Nephron progenitor cell (in vitro differentiated cells): ENCODE measurements at places on chromosomes 7 and 10.

DNA sequence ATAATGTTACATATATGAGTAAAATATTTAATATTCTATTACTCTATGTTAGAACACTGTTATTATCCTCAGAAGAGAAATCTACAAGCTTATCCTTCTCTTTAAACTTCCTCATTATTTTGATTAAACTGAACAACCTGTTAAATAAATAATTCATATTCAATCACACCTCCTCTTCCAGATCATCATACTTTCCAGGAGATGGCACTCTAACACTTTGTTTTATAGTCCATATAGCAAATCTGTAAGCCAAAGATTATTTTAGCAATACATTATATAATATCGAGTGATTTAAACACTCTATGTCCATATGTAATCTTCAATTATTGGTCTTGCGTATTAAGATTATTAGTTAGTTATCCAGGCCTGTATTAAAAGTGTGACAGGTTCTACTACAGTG is 694.1 kb downstream of the ANKRD7 start:
- no peak for DNase-seq
- no peak overlapping the region for H3K27ac ChIP-seq
- H3K4me3 ChIP-seq, result no peak overlapping the region
- H3K27me3 ChIP-seq, result peaks cover 3% of the 10 kb centered on the region

- H3K27me3 ChIP-seq, result no peaks in the 10 kb centered on the region
- no peak overlapping the region for H3K4me3 ChIP-seq
- H3K36me3 ChIP-seq, result no peaks in the 10 kb centered on the region
- DNase-seq, result no peak
- peak overlapping the region; percentile 11 for H3K27ac ChIP-seq
Measured at GRCh38 chr10:19572056-19572455, 244.2 kb upstream of the PLXDC2 start.

DNA sequence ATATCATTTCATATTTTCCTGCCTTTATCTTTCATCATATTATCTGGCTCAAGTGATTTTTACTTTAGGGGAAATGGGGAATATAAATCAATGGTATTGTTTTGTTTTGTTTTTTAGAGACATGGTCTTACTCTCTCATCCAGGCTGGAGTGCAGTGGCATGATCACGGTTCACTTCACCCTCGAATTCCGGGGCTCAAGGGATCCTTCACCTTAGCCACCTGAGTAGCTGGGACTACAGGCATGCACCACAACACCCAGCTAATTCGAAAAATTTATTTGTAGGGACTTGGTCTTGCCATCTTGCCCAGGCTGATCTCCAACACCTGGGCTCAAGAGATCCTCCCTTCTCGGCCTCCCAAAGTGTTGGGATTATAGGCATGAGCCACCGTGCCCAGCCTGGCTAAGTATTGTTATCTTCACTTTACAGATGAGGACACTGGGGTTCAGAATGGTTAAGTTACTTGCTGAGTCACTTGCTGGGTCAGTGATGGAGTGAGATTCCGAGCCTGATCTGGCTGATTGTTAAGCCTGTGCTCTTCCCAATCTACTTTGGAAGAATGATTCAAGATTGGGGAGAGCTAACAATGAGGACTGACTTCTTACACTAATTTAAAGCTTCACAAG is 3.7 kb upstream of the SLC16A9 start:
- DNase-seq, result no peak
- no peak overlapping the region for H3K4me3 ChIP-seq
- H3K36me3 ChIP-seq, result no peaks in the 10 kb centered on the region
- H3K4me1 ChIP-seq, result peaks cover under 1% of the 10 kb centered on the region
- H3K27ac ChIP-seq, result no peak overlapping the region

DNA sequence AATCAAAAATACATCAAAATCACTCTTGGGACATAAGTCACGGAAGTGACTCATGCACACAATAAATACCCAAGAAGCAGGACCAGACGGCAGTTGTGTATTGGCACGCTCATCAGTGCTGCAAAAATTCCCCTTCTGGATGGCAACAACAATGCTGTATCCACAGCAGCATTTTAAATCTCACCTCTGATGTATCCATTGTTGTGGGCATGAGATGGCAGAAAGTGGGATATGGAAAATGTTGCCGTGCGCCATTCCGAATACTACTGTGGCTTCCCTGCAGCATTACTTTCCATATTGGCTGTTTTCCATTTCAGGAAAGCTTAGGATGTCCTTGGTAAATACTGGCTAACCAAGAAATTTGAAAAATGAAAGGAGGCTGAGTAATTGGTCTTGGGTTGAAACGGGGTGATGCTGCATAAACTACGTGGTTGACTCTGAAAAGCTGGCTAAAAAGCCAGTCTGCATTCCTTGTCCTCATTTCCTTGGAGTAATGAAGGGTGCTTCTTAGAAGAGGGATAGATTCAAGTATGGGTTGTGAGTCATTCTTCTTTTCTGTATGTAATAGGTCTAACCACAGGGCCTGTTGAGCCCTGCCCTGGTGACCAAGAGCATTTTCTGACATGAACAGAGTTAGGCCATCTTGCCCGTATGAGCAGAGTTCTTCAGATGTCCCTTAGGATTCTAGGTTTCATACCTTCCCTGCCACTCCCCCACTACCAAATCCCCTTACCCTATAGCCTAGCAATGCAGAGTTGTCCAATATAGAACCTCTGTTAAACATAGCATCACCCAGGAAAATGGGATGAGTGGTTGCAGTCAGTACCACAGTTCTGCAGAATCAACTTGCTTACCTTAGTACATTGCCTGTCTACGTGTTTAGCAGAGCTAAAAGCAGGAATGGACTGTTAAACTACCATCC is 36.3 kb upstream of the TOMM7 start:
- H3K36me3 ChIP-seq, result peaks cover 46% of the 10 kb centered on the region
- H3K4me1 ChIP-seq, result peaks cover 19% of the 10 kb centered on the region
- no peak overlapping the region for H3K4me3 ChIP-seq
- no peak for DNase-seq

- peak overlapping the region; percentile 56 for H3K4me3 ChIP-seq
- H3K27me3 ChIP-seq, result peaks cover 85% of the 10 kb centered on the region
- peaks cover 10% of the 10 kb centered on the region for H3K36me3 ChIP-seq
- peak; percentile 85 for DNase-seq
- peaks cover 76% of the 10 kb centered on the region for H3K4me1 ChIP-seq
Measured at GRCh38 chr7:101164071-101164840, 1.1 kb downstream of the VGF start.

- DNase-seq, result no peak
- H3K27me3 ChIP-seq, result peaks cover 9% of the 10 kb centered on the region
- no peak overlapping the region for H3K4me3 ChIP-seq
- H3K4me1 ChIP-seq, result peaks cover 36% of the 10 kb centered on the region
- peak overlapping the region; percentile 26 for H3K27ac ChIP-seq
Measured at GRCh38 chr10:48500771-48501170, 104.1 kb downstream of the ARHGAP22 start.

GRCh38 chr7:71766016-71766415 is 634.1 kb downstream of the GALNT17 start:
- no peaks in the 10 kb centered on the region for H3K36me3 ChIP-seq
- H3K4me3 ChIP-seq, result no peak overlapping the region
- peaks cover 12% of the 10 kb centered on the region for H3K27me3 ChIP-seq
- no peak for DNase-seq
- no peaks in the 10 kb centered on the region for H3K4me1 ChIP-seq

DNA sequence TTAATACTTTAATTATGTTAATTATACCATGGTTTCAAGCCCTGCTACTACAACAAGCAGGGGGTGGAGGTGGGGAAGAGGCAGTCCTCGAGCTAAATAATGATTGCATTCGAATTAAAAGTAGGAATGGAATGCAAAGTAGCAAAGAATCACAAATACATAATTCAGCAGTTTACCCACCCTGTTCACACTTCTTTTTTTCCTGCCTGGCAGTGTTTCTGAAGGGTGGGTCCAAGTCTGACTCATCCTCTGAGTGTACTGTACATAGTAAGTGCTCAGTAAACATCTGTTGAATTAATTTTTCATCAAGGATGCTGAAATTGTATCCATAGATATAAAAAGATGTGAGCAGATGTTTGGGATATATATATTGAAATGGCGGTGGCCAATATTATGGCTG is 778.8 kb downstream of the LRMDA start:
- no peaks in the 10 kb centered on the region for H3K27me3 ChIP-seq
- H3K36me3 ChIP-seq, result no peaks in the 10 kb centered on the region
- no peak overlapping the region for H3K27ac ChIP-seq
- no peak overlapping the region for H3K4me3 ChIP-seq
- H3K4me1 ChIP-seq, result peaks cover 18% of the 10 kb centered on the region
- no peak for DNase-seq

DNA sequence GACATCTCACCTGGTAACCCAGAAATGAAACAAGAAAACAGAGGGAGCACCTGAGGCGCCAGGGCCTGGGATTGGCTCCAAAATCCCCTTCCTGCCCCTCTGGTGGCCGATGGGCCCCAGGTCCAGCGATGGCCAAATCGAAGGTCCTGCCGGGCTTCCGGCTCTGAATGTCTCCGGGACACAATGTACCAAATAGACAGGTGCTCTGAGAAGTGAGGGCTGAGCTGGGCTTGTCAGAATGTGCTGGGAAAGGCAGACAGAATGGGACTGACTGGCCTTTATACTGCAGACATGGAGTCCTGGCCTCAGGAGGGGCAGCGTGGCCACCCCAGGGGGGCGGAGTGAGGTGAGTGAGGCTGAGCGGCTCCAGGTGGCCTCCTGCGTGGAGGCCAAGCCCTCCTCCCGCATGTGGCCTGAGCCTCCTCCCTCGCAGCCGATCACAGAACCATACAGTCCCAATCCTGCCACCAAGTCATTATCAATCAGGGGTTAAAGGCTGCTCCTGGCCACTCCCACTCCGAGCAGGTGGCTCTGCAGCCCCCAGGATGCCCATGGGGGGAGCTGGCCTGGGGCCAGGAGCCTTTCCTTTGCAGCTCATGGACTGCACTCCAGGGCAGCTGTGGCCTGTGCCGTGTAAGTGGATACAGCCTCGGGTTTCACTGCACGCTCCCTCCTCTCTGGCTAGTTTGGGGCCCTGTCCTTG is 185.5 kb downstream of the ADARB2 start:
- H3K4me3 ChIP-seq, result no peak overlapping the region
- DNase-seq, result no peak
- no peak overlapping the region for H3K27ac ChIP-seq
- no peaks in the 10 kb centered on the region for H3K36me3 ChIP-seq

DNA sequence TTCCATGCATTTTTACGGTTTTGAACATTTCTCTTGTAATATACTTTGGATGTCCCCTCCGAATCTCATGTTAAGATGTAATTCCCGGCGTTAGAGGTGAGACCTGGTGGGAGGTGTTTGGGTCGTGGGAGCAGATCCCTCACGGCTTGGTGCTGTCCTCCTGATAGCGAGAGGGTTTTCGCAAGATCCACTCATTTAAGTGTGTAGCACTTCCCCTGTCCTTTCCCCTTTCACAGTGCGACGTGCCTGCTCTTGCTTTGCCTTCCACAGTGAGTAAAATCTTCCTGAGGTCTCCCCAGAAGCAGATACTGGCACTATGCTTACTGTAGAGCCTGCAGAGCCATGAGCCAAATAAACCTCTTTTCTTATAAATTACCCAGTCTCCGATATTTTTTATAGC is 6.6 kb downstream of the GPR141 start:
- peaks cover 15% of the 10 kb centered on the region for H3K4me1 ChIP-seq
- H3K4me3 ChIP-seq, result no peak overlapping the region
- no peaks in the 10 kb centered on the region for H3K36me3 ChIP-seq
- no peak for DNase-seq
- H3K27me3 ChIP-seq, result peaks cover 3% of the 10 kb centered on the region

DNA sequence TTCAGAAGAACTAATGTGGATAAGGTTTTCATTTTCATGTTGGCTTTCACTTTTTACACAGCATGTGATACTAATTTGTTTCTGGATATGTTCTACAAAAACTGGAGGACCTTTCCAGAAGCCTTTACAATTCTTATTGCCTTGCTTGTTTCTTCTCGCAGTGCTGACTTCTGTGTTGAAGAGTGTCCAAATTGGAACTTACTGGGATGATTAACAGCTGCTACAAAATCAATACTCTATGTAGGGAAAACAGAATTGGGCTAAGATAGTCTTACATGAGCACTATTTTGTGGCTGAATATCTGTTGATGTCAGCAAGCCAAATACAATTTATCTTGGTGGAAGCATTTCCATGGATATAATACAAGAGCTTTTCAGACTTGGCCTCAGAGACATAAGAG is 351.2 kb downstream of the DGKB start:
- H3K27me3 ChIP-seq, result no peaks in the 10 kb centered on the region
- no peaks in the 10 kb centered on the region for H3K36me3 ChIP-seq
- DNase-seq, result no peak
- H3K27ac ChIP-seq, result no peak overlapping the region

- peak overlapping the region; percentile 39 for H3K4me3 ChIP-seq
- DNase-seq, result peak; percentile 61
- peaks cover 28% of the 10 kb centered on the region for H3K4me1 ChIP-seq
- H3K36me3 ChIP-seq, result no peaks in the 10 kb centered on the region
Measured at GRCh38 chr7:151539088-151539671, 19.5 kb upstream of the RHEB start.

- peaks cover 31% of the 10 kb centered on the region for H3K36me3 ChIP-seq
- H3K27me3 ChIP-seq, result no peaks in the 10 kb centered on the region
- H3K4me3 ChIP-seq, result no peak overlapping the region
Measured at GRCh38 chr7:123715198-123715597, 33.6 kb downstream of the WASL start.

DNA sequence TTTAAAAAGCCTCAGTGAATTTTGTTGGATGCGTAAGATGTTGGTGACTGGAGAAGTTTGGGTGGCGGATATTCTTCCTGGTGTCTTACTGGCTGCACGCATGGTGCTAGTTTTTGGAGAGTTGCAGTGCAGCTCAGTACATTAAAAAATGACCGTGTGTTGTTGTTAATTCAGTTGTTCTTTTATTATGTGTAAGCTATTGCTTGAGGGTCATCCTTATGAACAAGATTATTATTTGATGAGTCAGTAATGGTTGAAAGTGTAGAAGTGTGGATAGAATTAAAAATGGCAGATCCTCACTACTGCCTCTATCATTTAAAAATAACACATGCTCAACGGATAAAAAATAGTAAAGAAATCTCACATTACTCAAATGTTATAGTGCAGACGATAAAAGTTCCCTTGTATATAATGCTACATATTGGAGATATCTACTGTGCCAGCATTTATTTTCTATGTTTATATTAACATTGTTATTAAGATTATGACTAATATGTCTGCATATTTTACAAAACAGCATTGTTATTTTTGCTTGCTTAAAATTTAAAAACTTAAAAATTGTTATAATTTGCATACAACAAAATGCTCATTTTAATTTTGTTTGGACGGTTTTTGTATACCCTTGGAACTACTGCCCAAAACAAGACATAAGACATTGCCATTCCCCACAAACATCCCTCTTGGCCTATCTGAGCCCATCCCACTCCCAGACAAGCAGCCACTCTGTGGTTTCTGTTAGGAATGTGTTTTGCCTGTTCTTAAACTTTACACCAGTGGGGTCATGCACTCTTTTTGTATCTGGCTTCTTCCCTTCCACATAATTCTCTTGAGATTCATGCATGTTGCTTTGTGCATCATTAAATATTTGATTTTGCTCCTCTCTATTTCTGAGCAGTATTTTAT is 142.0 kb downstream of the DOCK1 start:
- no peak overlapping the region for H3K4me3 ChIP-seq
- H3K36me3 ChIP-seq, result peaks cover 31% of the 10 kb centered on the region
- H3K27ac ChIP-seq, result peak overlapping the region; percentile 21
- no peak for DNase-seq
- no peaks in the 10 kb centered on the region for H3K4me1 ChIP-seq
